CD4-positive, alpha-beta T cell treated with Interleukin-4 for 4 hours (primary cell): ENCODE measurements at places on chromosomes 12 and 14.

- no peak for DNase-seq
Measured at GRCh38 chr12:87413784-87414183, 615.4 kb downstream of the C12orf50 start.

- DNase-seq: no peak
Measured at GRCh38 chr12:53171725-53172329, 8.7 kb upstream of the ZNF740 start.

- no peak for DNase-seq
Measured at GRCh38 chr12:116537101-116537904, 21.9 kb upstream of the MAP1LC3B2 start.

GRCh38 chr14:103128631-103129300 lies 5.5 kb downstream of the TNFAIP2 start:
- no peak for DNase-seq

DNA sequence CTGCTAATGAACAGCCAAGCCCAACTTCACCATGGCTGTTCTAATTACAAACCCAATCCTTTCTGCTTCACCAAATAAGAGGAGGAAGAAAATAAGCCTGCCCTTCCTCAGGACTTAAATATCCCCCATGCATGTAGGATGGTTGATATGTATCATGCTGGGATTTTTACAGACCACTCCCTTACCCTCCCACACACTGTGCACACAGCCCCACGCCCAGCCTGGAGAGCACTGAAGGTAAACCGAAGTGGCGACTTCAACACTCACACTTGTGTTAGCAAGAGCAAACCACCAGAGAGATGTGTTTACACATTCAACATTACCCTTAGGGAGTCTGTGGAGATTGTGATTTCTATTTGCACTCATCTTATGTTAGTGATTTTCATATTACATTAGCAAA lies 241.2 kb downstream of the EGLN3 start:
- DNase-seq: no peak

GRCh38 chr12:96386794-96387193 lies 13.4 kb downstream of the CDK17 start:
- DNase-seq: no peak

- DNase-seq: peak; percentile 8
Measured at GRCh38 chr12:102197789-102198188, at the start of gene PMCH. Gene PMCH (minus strand): TSS chr12:102197833. CDS start chr12:102197770, 63 bp downstream.

GRCh38 chr12:124655698-124656516 lies 88.5 kb upstream of the NCOR2 start:
- no peak for DNase-seq

DNA sequence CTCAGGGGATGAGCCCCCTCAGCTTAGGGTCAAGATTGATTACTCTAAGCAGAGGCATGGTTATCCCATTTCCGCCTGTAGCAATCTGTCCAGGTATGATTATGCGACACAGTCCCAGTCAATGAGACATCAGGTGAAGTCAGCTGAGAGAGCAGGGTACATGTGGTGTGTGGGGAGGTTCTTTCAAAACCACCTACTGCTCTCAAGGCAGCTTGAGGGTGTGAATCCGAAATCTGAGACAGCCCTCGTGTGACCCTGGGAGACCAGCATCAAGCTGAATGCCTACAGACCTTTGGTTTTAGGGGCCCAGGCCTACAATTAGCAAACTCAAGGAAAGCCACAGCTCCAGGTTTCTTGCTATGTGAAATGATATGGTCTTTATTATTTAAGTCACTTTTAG lies 275.7 kb downstream of the ITPR2 start:
- no peak for DNase-seq

DNA sequence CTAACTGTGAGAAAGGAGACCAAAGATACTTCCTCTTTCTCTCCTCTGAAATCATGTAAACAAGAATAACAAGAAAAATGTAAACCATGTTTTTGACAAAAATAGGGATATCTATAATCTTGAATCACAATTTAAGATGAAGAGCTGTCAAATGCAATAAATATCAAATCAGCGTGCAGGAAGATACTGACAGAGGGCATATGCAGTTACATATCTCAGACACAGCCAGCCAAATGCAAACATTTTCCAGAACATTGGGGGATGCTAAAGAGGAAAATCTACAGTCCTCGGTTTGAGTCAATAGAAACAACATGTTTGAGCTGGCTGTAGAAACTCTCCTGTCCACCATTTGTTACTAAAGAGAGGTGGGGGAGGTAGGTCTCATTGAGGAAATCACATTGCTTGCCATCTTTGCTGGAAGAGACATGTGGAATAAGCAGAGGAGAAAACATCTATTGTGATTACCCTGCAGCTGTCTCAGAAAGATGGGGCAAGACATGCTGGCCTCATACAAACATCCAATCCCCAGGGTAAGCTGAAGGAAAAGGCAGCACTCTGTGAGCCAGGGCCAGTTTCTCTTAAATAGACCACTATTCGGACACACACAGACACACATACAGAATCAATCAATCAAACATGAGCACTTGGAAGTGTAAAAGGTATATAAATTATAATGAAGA lies 43.5 kb downstream of the CNTN1 start:
- no peak for DNase-seq
